NCI-H2081 treated with DMSO at 0.1 percent for 48 hours (cell line): ENCODE measurements at places on chromosomes 12 and 14.

DNA sequence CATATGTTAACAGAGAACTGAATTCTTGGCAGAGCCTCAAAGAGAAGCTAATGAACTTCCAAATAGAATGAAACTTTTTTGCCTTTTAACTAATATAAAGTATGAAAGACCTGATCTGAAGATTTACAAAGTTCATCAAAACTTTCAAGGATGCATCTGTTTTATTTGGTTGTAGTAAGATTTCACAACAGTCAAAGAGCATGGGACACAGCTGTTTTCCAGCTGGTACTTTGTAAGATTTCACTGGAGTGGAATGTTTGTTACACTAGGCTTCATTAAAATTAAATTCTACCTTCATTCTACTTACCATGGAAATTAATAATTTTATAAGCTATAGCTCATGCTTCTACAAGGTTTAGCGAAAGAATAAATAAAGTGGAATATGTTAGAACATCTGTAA is 351.2 kb downstream of the SLC6A15 start:
- DNase-seq = no peak

GRCh38 chr12:52280796-52281560 is 6.5 kb downstream of the KRT86 start:
- no peak for DNase-seq

DNA sequence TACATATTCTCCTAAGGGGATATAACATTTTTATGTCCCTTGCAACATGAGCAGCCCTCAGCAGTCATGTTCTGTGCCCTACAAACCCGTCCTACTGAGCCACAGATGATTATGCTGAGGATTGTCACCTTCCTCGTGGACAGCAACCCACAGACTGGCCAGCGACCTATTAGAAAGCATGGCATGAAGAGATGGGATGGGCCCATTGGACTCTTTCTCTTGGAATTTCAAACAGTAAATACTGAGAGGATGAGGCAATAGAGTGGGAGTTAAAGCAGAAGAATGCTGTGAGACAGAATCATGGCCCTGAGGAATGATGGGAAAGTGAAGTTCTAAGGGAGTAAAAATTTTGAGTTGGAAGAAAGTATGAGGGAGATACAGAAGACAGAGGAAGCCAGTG is 149.9 kb upstream of the BTG1 start:
- no peak for DNase-seq

- no peak for DNase-seq
Observed at GRCh38 chr12:45732250-45732649, 2.7 kb downstream of the ARID2 start.

- no peak for DNase-seq
Observed at GRCh38 chr12:110107369-110108281, 16.5 kb upstream of the IFT81 start.

DNA sequence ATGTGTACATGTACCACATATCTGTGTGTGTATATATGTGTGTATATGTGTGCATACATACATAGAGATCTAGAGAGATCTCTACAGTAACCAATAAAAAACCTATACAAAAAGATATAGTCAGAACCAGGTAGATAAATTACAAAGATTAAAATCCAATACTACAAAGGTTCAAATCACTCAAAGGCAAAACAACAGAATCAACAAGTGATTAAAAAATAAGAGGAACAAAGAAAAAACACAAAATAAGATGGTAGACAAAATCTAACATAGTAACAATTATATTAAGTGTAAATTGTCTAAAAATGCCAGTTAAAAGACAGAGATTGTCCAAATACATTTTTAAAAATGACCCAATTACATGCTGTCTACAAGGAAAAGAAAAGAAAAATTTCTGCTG is 83.6 kb downstream of the R3HDM2 start:
- DNase-seq = no peak

- no peak for DNase-seq
Observed at GRCh38 chr12:119258149-119258548, 76.4 kb upstream of the CCDC60 start.

DNA sequence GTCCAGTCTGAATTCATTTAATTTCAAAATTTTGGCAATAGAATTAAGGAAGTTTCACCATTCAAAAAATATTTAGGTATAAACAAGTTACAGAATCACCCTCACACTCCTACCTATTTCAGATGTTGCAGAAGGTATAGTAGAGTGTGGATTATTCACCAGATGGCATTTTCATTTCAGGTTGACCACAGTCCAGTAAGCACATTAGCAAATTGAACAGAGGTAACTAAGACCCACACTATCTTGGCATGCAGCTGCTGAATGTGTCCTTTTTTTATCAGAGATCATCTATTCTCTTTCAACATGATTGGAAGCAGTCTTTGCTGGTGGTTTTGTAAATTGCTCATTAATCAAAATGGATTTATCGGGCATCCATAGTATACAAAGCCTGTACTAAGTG is 151.8 kb upstream of the GARIN6 start:
- DNase-seq = no peak

DNA sequence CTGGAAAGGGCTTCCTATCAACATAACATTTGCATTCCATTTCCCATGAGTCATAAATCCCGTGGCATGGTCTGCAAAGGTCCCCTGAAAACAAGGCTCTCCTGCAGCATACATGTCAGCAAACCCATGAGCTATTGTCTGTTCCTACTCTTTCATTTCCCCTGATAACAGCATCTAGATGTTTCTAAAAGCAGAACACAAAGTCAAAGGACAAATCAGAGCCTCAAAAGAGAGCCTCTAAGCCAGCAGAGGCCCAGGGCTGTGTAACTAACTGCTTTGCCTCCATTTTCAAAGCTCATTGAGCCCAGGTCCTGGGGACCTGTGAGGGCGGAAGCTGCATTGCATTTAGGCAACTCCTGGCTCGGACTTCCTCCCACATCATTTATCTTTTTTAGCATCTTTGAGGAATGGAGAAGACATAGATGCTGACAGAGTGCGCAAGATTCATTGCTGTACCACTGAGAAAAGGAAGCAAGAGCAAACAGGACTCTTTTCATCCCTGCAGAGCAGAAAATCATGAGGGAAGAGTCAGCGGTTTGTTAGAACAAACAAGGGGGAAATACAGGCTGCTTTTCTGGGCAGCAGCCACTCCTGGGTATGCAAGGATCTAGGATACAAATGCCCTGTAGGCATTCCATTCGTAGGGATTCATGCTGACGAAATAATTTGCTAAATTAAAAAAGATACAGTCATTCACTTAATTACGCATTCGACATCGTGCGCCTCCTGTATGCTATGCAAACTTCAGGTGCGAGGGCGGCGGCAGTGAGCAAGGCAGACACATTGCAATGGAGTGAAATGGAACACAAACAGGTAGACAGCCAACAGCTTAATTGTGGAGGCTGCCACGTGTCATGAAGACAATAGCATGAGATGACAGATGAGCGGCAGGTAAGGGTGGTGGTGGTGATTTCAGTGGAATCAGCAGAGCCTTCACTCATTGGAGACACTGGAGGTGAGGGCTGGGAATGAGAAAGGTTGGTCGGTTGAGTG is 131.0 kb downstream of the TMEM132D start:
- DNase-seq = no peak

DNA sequence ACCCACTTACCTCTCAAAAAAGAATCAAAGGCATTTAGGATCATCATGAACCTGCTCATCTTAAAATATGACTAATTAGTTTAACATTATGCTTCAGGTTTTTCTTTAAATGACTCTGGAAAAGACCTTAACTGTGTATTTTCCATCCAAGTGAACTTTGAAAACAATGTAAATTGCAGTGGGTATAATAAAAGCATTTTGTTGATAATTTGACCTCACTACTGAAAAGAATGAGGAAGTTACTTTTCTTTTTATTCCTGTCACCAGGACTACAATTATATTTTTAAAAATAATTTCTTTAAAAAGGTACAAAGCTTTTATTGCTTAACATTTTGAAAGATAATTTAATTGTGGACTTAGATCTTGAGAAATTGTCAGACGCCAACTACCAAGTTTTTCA is 249.9 kb downstream of the ALX1 start:
- DNase-seq = no peak

DNA sequence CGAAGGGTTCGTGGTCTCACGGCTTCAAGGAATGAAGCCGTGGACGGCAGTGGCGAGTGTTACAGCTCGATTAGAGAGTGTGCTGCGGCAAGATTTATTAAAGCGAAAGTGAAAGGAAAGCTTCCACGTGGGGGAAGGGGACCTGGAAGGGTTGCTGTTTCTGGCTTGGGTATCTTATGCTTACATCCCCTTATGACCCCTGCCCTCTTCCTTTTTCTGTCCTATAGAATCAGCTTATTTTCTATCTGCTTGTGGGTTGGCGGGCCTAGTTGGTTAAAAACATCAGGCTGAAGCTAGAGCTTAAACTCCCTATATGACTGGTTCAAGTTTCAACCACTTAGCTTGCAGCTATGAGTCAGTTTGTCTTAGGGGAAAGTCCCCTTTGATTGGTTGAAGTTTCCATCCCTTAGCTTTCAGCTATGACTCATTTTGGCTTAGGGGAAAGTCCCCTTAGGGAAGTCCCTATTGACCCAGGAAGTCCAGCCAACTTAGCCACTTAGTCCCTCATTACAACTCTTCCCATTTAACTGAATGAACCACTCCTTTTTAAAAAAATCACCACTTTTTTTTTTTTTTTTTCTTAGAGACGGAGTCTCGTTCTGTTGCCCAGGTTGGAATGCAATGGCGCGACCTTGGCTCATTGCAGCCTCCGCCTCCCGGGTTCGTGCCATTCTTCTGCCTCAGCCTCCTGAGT is 1494.7 kb upstream of the TMEM132C start:
- no peak for DNase-seq

- DNase-seq = no peak
Observed at GRCh38 chr12:115232455-115233156, 548.6 kb upstream of the TBX3 start.

GRCh38 chr14:35365130-35366055 is 39.2 kb downstream of the NFKBIA start:
- DNase-seq = no peak

DNA sequence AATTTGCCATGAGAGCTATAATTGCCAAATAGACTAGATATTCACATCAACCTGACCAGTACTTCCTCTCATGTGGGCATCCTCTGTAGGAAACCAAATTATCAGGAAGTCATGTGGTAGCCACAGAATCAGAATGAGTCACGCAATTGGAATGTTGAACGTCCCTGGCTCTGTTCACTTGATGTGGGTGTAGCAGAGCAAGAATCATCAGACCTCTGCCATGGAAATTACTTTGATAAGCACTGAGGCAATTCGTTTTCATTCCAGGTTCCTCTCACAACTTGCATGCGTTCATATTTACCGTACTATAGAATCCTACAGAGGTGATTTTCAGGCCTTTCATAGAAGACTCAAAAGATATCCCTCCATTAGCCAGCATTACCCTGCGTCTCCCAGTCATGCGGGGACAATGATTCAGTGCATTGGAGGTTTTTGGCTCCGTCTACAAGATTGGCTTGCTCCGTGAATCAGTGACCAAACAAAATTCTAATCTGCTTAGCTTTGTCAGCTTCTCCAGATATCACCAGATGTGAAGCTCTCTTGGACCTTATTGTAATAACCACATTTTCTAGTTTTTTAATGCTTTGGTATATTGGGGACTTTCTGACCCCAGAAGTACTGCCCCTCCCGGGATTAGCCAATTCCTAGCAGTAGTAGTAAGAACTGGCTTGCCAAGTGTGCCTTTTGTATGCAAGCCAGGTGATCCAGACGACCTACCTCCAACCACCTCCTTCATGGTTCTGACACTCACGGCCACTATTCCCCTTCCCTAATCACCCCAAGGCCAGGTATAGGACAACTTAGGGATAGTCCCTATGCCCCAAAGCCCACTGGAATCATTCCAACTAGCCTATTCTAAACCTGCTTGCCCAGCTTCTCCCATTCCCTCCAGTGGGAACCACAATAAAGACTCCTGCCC is 133.4 kb downstream of the KICS2 start:
- no peak for DNase-seq

GRCh38 chr14:20112321-20112720 is 1.8 kb downstream of the OR4K17 start:
- DNase-seq = no peak

DNA sequence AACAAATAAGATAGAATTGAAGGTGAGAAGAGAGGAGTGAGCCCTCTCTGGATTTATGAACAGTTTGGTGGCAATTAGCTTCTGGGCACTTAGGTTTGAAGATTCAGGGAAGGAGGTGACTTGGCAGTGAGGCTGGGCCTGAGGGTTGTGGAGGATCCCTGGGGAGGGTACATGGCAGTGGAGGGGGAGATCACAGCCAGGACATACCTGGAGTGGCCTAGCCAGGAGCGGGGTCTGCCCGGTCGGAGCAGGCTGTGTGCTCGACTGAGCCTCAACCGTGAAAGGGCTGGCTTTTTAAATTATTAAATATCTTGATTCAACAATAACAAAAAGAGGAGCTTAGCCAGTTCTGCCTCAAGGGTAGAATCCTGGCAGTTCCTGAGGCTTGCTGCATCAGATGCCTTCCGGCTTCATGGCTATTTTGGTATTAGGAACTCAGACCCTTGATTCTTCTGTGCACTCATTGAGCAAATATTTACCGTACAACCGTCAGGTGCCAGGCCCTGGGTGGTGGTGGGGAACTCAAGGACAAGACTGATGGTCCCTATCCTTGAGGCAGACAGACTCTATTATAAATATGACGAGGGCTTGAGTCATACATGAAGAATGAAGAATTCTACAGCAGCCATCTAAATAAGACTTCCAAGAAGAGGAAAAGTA is 73.4 kb downstream of the SPTB start:
- no peak for DNase-seq

DNA sequence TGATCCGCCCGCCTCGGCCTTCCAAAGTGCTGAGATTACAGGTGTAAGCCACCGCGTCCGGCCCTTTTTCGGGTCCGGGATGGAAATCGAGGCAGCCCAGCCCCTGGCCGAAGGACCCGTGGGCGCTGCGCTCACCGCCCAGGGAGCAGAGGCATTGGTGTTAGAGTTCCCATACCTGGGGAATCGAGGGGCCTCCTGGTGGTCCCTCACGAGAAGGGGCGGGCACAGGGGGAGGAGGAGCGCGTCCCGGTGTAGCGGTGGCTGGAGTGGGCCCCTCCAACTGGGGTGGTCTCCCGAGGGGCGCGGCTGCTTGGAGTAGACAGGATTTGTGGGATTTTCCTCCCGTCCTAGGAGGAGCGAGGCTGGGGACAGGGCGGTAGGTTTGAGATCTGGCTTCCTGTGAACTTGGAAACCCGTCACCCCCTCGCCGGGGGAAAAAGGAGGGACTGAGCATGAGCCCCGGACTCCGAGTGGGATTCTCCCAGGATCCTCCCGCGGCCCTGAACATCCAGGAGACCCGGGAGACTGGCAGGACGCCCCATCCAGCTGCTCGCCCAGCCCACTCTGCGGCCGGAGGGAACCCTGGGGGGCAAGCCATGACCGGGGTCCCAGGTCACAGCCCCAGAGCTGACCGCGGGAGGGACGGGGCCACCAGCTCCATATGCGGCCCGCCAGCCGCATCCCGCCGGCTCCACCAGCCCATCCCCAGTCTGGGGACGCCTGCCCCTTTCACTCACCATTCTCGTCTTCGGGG is 70.9 kb downstream of the ASCL4 start:
- DNase-seq = no peak

DNA sequence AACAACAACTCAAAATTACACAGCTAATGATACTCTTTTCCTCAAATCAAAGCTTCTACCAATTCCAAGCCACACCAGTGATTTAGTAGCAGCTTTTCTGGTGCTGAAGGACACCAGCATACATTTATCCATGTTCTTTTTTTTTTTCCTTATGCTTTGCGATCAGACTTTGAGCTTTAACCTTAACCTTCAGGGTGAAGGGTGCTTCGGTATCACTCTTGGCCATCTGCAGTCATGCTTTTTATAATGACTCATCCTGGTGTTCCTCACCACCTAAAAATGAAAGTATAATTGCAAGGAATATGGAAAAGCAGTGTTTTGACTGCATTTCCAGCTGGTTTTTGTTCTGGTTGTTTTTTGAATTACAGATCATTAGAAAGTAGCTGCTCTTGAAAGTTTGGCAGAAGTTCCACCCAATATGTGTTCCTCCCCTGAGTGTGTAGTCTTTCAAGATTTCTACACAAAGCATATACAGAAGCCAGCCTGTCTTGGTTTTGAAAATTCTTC is 1.3 kb upstream of the SLC41A2 start:
- DNase-seq = no peak
